NCI-H446 (cell line): ENCODE measurements at places on chromosomes 3 and 15.

GRCh38 chr3:78867409-78868372 is 900.1 kb downstream of the ROBO1 start:
- DNase-seq: no peak

- DNase-seq: peak; percentile 31
Measured at GRCh38 chr15:62929000-62929357, 113.6 kb upstream of the TPM1 start.

- DNase-seq: no peak
Measured at GRCh38 chr15:97993310-97993738, 32.8 kb downstream of the ARRDC4 start.

GRCh38 chr3:187066228-187066995 is 72.9 kb downstream of the RPL39L start:
- DNase-seq: no peak

DNA sequence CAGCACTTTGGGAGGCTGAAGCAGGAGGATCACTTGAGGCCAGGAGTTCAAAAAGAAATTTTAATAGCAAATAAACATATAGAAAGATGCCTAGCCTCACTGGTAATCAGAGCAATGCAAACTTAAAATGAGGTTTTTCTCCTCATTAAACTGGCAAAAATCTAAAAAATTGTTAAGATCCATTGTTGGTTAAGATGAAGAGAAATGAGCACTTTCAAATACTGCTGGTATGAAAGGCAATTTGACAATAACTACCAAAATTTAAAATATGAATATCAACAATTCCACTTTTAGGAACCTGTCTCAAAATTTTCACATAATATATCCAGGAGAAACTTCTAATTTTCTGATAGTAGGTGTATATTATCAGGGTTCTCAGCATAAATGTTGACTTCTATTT is 100.6 kb upstream of the CTDSPL start:
- no peak for DNase-seq

DNA sequence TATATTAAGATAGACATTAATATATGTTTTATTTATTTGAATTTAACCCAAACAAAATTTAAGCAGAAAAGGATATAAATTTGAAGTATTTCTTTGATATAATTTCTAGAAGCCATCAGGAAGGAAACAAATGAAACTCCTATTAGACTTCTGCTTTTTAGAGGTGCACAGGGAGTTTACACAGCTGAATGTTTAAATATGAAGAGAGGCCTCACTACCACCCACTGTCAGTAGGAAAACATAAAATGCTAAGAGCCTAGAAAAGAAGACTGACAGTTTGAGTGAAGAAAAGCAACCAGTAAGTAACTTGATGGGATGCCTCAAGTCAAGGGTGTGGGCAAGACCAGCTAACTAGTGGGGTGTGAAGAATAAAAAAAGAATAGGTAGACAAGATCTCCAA is 19.7 kb downstream of the PLSCR2 start:
- DNase-seq: no peak

- no peak for DNase-seq
Measured at GRCh38 chr3:17761563-17761962, 19.1 kb upstream of the TBC1D5 start.

GRCh38 chr15:34753236-34753894 is 1.4 kb downstream of the GJD2 start:
- DNase-seq: no peak

DNA sequence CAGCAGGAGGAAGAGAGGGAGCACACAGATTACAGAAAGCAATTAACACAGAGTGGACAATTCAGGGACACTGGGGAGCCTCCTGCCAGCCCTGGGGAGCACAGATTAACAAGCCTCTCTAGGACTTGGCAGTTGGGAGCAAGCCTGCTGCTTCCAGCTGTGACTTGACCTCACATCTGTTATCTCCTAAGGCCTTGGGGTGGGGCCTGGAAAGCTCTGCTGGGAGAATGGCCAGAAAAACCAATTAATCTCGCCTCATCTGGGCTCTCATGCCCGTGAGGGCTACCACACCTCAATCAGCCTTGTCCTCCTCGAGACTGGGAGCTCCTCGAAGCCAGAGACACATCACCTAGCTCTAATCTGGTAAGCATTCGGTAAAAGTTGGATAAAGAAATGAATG is 39.1 kb downstream of the SEMA5B start:
- no peak for DNase-seq

DNA sequence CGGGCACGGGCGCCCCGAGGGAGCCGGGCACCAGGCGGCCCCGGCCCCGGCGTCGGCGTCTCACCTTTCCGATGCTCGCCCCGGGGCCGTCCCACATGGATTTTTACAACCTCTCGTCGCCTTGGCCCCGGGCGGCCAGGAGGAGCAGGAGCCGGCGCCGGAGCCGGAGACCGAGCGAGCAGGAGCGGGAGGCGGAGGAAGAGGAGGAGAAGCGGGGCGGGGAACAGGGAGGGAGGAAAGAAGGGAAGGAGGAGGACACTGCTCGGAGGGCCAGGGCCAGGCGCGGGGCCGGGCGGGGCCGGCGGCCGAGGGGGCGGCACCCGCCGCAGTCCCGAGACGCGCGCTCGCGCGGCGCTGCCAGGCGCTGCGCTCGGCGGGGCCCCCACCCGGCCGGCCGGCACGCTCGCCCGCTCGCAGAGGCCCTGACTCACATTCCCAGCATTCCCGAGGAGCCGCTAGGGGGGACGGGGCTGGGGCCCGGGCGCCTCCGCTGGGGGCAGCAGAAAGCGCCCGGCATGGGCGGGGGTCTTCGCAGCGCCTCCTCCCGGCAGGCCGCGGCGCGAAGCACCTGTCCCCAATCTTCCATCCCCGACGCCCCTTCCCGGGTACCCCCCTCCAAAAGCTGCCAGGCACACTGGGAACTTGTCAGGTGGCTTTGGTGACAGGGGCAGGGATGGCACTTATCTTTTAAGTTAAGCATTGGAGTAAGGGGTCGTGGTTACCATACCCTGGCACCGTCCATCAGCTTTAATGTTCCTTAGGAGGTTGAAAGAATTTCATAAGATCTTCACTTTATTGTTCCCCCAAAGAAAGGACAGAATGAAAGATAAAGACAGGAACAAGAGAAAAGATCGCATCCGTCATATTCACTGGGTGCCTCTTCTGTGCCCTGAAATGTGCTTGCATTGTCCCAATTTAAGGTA is at the start of gene ERC2:
ERC2 (minus strand) TSS at position 284 of the 923 bp plus-strand sequence.
- DNase-seq: no peak

GRCh38 chr3:42308651-42309050 is 42.7 kb upstream of the CCK start:
- no peak for DNase-seq

DNA sequence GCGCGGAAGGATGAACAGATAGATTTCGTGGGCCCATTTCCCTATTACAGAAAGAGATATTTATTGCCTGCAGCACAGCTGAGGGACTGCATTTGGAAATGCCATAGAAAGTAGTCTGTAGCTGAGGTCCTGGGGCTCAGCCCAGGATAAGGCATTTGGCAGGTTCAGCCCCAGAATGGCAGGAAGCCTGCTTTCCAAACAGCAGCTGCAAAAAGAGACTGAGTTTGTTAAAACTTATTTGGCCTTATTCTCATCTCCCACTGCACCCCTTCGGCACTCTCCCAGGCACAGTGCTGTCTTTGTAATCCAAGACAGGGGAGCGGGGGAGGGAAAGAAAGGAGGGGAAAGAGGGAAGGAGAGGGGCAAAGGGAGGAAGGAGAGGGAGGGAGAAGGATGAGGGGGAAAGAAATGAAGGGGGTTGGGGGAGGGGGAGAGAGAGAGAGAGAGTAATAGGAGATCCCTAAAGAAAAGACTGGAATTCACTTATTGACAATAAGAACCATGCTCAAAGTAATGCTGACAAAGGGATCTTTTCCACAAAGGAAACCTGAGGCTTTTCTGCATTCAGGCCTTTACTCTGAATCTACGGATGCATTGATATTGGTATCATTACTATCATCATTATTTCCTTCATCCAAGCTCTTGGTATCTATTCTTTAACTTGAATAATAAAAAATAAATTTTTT is 94.0 kb upstream of the LRRN1 start:
- DNase-seq: no peak

DNA sequence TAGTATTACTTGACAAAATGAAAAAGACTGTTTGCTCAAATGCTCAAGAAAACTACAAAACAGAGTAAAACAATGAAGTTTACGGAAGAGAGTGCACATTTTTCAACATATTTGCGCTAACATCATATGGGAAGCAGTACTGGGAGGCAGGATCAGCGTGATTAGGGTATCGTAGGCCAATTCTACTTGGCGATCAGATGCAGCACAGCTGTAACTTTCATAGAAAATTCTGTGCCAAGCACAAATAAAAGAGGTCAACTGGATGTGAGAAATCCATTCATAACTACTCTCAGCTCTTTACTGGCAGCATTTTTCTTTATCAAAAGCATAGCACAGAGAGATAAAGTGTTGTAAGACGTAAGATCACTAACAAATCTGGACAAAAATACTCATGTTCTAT is 1196.3 kb upstream of the GBE1 start:
- no peak for DNase-seq

GRCh38 chr3:77967621-77968020 is 927.7 kb downstream of the ROBO2 start:
- no peak for DNase-seq

- no peak for DNase-seq
Measured at GRCh38 chr15:34861214-34861613, 65.9 kb upstream of the ACTC1 start.

DNA sequence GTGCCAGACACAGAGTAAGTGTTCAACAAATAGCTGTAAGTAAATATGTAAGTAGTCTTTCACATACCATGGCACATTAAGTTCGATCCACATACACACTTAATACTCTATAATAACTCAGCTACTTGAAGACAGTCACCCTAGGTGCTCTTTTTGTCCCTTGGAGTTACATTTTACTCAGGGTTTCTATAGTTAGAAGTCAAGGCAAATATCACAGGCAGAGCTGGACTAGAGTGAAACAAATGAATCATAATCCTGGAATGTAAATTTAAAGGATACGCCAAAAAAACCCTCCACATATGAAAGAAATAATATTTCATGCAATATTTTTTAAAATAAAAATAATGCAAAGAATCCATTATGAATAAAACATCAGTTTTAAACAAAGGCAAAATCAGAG is 461.8 kb downstream of the MAGI1 start:
- DNase-seq: no peak

DNA sequence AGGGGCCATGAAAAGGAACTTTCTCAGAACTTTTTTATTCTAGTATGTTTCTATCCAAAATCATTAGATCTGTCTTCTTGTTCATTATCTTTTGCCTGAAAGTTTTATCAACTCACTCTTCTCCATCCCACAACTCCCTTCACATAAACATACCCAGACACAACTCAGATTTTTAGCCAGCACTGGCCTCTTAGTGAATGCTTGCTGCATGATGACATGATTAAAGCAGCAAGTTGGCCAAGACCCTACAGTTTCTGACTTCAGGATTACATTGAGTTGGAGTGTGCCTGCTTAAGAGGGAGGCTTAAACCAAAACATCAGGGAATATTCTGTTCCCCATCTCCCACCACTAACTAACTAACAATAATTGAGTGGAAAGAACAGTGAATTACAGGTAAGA is 38.1 kb downstream of the PLSCR2 start:
- no peak for DNase-seq

DNA sequence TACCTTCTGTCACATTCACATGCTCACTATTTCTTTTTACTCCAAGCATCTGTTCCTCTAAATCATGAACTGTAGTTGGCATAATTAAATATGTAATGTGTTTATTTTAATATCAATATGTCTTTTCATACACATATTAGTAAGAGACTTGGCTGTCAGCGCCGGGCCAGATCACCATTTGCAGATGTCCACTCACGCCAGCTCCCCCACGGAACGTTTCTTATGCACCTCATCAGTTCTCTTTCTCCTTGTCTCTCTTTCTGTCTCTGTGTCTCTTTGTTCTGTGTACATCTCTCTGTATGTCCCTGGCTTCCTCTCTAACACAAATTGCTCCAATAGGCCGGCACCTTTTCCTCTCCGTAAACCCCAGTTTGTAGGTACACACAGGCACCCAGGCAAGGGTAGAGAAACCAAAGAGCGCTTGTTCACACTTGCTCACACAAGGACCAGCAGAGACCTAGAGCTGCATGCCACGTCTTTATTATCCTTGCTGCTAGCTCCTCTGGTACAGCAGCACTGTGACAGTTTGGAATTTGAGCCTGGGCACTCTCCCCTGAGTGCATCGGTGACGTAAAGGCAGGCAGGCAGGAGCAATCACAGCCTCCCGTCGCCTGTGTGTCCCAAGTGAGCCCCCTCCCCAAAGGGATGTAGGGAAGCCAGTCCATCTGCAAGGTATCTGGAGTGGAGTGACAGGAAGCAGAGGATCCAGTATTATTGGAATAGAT is 40.4 kb downstream of the CACNA1D start:
- no peak for DNase-seq

GRCh38 chr3:157099326-157100095 is 60.4 kb downstream of the CCNL1 start:
- no peak for DNase-seq

GRCh38 chr3:111980716-111981456 is 2.1 kb downstream of the ABHD10 start:
- DNase-seq: no peak

GRCh38 chr3:149599236-149599635 is 58.6 kb downstream of the WWTR1 start:
- peak; percentile 86 for DNase-seq

- DNase-seq: no peak
Measured at GRCh38 chr15:63054281-63054683, 11.7 kb downstream of the TPM1 start.

- no peak for DNase-seq
Measured at GRCh38 chr3:120642368-120642948, 39.6 kb downstream of the HGD start.

GRCh38 chr15:88301311-88301710 is 44.8 kb upstream of the NTRK3 start:
- no peak for DNase-seq

- peak; percentile 74 for DNase-seq
Measured at GRCh38 chr3:115518100-115518852, 105.0 kb upstream of the GAP43 start.

DNA sequence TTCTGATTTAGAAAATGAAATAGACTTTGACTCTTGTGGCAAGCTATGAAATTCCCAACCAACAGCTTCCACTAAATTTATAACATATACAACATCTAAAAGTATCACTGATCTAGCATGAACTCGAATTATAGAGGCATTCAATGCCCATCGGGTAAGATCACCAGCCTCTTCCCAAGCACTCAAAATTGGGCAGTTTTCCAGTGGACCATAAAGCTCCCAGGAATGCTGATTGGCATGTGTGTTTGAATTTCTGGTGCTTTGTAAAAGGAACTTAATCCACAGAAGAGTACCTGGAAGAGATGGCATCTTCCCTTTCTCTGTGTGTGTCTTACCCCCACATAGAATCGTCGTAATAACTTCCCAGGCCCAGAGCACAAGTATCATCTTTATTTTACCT is 10.0 kb downstream of the LRTM1 start:
- no peak for DNase-seq

- DNase-seq: no peak
Measured at GRCh38 chr3:114714237-114714636, 420.4 kb downstream of the TIGIT start.

- no peak for DNase-seq
Measured at GRCh38 chr3:143216709-143217182, 97.2 kb downstream of the CHST2 start.
